Brain microvascular endothelial cell (primary cell): ENCODE measurements at places on chromosomes 1 and 21.
A peak's percentile ranks its signal among the peaks of the same experiment; 100 is the strongest.

- no peak for DNase-seq
Observed at GRCh38 chr1:202593845-202594244, 116.4 kb downstream of the SYT2 start.

DNA sequence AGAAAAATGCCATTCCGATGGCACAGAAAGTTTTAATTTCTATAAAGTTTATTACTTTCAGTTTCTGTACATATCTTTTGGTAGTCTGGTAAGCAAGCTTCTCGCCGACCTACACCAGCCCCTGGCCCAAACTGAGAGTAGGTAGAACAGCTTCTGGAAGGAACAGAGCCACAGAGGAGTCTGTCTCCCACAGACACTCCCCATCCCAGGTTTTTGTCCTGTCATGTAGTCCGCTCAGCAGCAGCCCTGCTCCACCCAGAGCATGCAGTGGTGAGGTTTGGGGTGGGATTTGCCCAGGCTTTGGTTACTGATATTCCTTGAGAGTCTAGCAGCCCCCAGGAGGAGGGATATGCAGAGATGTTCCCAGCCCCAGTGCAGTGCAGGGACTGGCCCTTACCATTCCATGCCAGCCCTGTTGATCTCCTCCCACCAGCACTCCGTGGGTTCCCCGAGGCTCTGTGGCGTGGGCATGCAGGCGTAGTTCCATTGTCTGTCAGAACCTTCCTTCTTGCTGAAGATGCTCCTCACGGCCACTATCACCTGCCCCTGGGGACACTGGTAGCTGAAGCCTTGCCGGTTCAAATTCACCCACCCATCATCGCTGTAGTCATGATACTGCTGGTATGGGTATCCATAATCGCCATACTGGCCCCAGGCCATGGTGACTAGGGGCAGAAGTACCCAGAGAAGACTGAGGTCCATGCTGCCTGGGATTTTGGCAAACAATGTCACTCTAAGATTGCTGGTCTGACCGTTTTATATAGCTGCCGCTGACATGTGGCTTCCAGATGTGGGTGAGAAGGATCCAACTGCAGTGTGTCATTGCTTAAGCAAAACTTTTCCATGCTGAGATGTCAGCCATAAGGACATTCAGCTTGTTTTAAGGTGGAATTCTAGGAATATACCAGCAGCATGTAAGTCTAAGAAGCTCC lies at the start of gene DPT:
Gene DPT, minus strand, starts transcription at position 734 of the 932 bp plus-strand sequence. Its CDS starts 32 bp downstream, at position 702.
- DNase-seq = no peak

GRCh38 chr1:192243721-192244120 lies 73.1 kb upstream of the RGS21 start:
- DNase-seq = no peak

DNA sequence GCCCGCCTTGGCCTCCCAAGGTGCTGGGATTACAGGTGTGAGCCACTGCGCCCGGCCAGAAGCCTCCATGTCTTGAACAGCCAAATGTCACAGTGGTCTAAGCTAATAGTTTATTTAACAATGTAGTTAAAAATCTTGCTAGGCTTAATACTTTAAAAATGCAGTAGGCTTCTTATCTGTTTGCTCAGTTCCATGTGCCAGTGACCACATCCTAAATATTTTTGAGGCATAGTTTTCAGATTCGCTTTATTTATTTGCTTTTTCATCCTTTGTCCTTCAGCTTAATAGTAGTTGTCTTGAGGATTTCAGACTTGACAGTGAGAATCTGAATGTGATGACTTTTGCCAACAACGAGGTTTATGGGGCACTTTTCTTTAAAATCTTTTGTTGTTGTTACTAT lies 59.9 kb upstream of the PRRX1 start:
- no peak for DNase-seq

- DNase-seq = no peak
Observed at GRCh38 chr1:41378999-41379737, 17.9 kb downstream of the FOXO6 start.

GRCh38 chr21:43925096-43925481 lies 60.1 kb downstream of the AGPAT3 start:
- no peak for DNase-seq

DNA sequence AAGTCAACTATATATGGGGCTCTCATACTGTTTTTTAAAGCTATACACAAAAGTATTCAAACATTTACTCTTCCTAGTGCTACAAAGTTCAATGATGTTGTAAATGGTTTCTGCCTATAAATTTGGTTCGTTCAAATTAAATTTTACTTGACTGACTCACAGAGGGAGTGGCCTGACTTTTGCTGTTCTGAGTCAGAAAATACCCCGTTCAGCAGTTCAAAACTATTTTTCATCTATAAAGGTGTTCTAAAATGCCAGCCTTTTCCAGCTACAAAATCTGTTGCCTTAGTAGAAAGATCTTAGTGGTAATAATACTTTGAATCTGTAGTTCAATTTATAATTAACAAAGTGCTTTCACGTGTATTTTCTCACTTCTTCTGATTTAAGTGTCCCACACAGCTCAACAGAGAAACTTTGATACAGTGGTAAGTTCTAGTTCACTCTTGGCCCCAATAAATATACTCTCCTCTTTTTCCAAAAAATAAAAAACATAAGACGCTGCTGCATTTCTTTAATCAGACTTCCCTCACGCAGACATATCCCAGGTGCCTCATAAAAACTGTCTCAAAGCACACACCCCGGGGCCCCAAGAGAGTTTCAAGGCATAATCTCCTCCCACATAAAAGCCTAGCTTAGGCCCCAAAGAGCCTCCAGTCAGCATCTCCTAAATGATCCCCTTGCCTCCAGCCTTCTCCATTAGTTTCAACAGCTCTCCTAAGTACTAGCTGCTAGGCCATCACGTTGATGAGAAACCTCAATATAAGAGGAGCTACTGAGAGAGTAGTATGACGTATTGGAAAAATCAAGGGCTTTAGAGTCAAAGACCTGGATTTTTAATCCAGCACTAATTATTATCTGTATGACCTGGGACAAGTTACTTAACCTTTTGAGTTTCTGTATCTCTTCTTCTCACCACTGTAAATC lies 3.2 kb downstream of the PTP4A2 start:
- no peak for DNase-seq

DNA sequence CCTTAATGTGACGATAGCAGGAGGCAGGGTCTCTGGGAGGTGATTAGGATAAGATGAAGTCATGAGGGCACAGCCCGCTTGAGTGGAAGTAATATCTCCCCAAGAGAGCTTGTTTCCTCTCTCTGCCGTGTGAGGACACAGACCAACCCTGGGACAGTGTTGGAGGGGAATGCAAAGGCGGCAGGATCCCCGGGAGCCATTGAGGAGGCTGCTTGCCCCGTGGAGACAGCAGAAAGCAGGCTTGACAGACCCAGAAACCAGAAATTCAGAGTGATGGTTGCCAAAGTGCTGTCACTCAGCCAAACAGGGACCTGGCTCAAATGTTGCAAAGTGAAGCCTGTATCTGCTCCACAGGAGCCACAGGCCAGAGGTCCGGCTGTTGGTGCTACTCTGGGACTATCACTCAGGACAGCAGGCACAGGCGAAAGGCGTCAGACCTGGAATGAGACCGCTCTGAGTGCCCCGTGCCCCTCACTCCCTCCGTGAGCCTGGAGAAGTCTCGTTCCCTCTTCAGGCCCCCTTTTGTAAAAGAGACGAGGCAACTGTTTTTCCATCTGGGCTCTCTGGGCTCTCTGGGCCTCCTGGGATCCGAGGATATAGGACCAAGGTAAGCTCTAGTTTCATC lies 96.6 kb upstream of the VANGL1 start:
- no peak for DNase-seq

GRCh38 chr1:12088607-12089006 lies 25.5 kb downstream of the TNFRSF8 start:
- no peak for DNase-seq

- no peak for DNase-seq
Observed at GRCh38 chr1:230423261-230423660, 2.9 kb downstream of the PGBD5 start.

- DNase-seq = no peak
Observed at GRCh38 chr1:186420923-186421322, 40.0 kb downstream of the PDC start.

- DNase-seq = peak; percentile 93
Observed at GRCh38 chr1:185244015-185244747, 72.9 kb downstream of the IVNS1ABP start.

DNA sequence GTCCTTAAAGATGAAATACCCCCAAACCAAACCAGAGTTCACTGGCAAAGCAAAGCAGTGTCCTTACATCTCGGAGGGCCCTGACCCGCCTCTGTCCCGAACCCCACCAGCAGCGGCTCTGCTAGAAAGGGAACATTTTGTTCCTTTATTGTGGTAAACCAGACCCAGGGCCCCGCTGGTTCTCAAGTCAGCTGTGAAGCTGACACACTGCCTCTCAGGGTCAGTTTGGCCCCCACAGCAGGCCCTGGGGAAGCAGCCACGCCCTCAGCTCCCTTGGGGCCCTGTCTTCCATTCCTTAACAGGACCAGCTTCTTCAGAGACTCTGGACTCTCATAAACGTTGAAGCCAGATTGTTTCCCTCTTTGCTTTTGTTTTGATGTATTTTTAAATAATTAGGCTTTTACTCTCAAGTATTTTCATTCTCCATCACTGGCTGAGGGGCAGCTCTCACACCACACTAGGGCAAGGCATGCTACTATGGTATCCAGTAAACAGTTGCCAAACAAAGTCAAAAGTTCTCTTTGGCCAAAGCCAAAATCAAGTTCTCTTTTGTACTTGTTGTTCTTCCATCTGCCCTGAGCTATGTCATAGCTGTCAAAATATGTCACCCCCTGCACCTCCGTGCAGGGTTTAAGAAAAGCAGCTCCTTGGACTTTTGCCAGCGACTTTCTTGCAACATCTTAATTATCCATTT lies 61.1 kb upstream of the ANGPTL1 start:
- DNase-seq = peak; percentile 55

GRCh38 chr1:3014050-3014440 lies 7.2 kb upstream of the ACTRT2 start:
- no peak for DNase-seq

DNA sequence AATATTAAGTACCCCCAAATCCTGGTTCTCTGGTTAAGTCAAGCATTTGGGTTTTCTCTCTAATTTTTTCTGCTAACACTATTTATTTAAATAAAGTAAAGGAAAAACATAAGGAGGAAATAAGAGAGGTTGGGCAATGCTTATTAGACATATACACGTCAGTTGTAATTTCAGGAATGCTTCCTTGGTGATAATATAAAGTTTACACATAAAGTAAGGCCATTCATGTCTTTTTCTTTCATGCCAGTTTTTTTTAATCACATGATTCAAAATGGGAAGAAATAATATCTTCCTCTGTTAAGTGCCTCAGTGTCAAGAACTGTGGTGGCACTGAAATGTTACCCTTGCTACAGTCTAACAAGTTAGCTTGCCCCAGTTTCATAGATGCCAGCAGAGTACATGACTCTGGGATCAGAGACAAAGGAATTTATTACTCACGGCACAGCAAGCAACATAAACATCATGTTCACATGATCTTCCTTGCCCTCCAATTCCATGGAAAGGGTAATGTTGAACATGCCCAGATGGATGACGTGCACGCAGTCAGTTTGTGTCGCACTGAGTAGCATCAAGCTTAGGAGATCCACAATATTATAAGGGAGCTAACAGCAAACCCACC lies 184.9 kb downstream of the PLA2G4A start:
- peak; percentile 63 for DNase-seq

DNA sequence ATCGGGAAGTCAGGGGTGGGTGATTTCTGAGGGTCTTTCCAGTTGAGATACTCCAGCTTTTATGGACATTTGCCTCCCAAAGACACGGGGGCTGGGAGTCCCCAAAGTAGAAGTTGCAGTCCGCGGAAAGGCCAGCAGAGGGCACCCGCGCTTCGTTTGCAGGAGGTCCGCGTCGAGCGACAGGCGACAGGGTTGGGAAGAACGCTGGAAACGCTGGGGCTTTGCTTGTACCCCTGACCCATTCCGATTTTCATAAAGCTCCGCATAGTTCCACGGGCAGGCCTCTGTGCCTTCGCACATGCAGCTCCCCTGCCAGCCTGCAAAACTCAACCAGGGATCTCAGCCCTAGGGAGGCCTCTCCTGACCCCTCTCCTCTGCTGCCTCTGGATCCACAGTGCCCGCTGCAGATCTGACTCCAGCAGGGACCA lies 44.2 kb upstream of the LAPTM5 start:
- peak; percentile 53 for DNase-seq

GRCh38 chr1:54158071-54158470 lies 5.3 kb upstream of the CDCP2 start:
- no peak for DNase-seq

DNA sequence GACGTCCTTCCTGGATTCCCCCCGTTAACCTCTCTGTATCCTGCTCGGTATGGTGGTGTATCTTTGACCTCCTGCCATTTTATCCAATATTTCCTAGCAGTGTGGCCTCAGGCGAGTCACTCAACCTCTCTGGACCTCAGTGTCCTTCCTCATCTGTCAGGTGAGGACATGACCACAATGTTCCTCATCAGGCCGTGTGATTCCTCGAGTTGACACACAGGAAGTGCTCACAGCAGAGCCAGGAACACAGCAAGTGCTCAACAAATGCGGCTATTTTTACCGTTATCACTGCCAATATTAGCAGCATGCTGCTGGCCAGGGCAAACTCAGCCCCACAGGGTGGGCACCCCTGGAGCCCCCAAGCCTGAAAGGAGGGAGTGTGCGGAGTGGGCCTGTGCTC lies 450.2 kb downstream of the KIF26B start:
- DNase-seq = no peak

DNA sequence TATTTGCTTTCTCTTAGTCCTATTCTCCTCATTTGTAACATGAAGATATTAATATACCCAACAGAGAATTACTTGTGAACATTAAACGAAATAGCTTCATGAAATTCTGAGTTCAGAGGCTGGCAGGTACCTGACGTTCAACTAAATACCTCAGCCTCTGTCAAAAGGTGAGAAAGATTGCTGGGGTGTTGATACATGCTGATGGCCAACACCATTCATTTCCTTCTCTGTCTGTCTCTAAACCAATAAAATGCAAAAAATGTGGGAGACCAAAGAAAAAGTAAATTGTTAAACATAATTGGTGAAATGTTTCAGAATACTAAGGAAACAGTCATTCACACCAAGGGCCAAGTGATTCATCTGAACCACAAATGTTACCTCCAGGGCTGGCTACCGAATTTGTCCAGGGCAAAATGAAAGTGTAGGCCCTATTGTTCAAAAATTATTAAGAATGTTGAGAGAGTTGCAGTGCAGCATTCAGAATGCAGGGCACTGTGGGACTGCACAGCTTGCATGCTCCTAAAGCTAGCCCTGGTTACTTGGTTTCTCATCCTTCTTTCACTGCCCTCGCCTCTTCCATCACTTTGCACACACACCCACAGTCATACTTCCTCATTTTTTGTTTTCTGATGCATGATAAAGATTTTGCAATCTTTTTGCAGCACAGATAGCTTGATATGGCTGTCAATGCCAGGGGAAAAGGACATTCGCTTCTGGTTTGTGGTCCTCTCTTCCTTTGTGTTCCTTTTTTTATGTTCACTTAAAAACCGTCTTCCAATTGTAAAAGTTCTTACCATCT lies 414.3 kb upstream of the NR5A2 start:
- DNase-seq = peak; percentile 41
